ENCODE measurements at places on chromosomes 13 and 19.
A peak's percentile ranks its signal among the peaks of the same experiment; 100 is the strongest.

GRCh38 chr19:51163257-51163656 is 21.2 kb downstream of the SIGLEC7 start:
- DNase-seq = no peak

GRCh38 chr19:16446724-16447368 is 24.9 kb downstream of the EPS15L1 start:
- DNase-seq = peak; percentile 68

DNA sequence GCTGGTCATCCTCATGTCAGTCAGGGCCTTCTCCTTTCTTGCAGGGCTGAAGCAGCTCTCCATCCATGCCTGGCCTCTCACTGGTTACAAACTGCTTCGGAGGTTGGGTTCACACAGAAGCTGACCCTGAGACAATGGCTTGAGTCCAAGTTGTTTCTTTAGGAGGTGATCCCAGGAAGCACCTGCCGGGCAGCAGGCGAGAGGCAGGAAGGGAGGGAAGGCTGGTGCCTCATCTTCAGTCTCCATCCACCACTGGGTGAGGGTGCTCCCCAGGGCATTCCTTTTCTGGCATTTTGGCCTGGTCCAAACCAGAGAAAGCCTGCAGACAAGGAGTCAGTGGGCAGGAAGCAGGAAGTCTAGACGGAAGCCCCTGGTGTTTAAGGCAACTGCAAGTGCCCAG is 17.6 kb upstream of the SPATA13 start:
- DNase-seq = no peak

DNA sequence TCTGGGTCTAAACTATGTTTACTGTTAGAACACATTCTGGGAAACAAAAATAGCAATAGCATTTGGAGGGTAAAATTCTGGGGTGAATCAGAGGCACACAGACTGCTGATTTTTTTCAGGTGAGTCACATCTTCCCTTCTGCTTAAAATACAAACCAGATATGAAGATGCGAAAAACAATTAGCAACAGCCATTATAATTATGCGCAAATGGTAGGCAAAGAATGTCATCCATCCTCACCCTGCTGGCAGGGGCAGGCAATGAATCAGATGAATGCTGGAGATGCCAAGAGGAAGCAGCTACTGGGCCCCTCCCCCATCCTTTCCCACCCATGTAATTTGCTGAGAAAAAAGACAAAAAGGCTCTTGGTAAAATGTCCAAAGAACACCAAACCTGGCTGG is 282.9 kb downstream of the KLF5 start:
- no peak for DNase-seq

- DNase-seq = no peak
These were observed 183.0 kb downstream of the RFC3 start for GRCh38 chr13:34000955-34001354.

GRCh38 chr13:92379371-92379770 is 847.2 kb upstream of the GPC6 start:
- no peak for DNase-seq

GRCh38 chr13:110034031-110034549 is 247.7 kb upstream of the IRS2 start:
- DNase-seq = no peak

DNA sequence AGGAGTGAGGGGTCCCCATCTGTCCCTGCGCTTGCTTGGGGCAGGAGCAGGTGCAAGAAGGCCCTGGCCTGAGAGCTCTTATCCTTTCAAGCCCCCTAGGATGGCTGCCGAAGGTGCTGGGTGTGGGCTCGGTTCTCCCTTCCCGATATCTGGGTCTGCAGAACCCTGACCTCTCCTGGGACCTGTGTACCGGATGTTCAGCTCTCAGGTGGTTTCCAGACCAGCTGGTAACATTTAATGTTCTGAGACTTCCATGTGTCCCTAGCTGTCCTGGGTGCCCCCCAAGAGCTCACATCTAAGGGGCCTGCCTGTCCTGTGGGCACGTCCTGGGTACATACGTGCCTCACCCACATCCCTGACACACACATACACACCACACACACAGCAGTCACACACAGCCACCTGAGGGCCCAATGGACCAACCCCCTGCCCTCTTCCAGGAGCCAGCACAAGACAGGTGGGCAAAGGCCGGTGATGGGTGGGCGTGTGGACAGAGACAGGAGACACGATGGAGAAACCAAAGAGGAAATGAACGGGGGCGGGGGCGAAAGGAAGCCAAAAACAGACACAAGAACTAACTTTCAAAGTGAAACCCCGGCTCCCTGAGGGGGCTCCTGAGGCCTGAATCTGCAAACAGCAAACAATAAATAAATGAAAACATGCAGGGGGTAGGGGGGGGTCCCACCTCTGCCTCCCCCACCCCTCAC is 124.3 kb downstream of the PTPRS start:
- peak; percentile 69 for DNase-seq

DNA sequence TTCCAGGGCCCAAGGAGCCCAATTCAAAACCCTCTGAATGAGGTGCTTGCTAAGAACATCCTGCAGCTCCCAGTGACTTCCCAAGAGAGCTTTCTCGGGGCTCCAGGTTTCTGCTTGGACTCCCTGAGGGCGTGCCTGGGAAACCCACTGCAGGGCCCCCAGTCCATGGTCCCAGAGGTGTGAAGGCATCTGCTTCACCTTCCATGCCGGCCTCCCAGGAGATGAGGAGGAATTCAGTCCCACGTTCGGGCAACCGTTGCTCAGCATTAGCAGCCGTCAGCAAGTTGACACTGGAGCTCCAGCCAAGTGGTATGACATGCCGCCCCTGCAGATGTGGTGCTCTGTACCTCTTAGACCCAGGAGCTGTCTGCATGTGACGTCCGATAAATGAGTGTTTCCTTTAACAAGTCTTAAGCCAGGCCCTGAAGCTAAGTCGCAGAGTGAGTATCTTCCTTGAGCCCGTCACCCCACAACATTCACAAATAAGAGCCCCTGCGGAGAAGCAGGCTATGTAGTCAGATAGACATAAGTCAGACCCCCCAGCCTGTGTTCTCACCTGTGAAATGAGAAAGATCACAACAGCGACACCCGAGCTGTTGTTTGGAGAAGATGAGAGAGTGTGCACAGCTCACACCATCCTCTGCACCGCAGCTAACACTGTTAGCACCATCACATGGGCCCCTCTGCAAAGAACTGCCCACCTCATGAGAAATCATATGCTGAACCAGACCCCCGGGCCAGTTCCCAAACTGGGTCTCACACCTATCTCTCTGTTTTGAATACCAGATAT is 150.3 kb downstream of the KATNAL1 start:
- DNase-seq = no peak

GRCh38 chr19:38737921-38738737 is 6.1 kb downstream of the CAPN12 start:
- DNase-seq = no peak

- no peak for DNase-seq
These were observed 865.2 kb upstream of the SLC10A2 start for GRCh38 chr13:103931331-103931845.

GRCh38 chr13:27774169-27774568 is 18.1 kb upstream of the GSX1 start:
- DNase-seq = no peak

- DNase-seq = no peak
These were observed 13.9 kb downstream of the CEACAM3 start for GRCh38 chr19:41810301-41810700.

- peak; percentile 92 for DNase-seq
These were observed at the start of gene WBP4 for GRCh38 chr13:41061075-41061913. WBP4 (plus strand) TSS chr13:41061509; CDS start chr13:41061674, 165 bp downstream.

DNA sequence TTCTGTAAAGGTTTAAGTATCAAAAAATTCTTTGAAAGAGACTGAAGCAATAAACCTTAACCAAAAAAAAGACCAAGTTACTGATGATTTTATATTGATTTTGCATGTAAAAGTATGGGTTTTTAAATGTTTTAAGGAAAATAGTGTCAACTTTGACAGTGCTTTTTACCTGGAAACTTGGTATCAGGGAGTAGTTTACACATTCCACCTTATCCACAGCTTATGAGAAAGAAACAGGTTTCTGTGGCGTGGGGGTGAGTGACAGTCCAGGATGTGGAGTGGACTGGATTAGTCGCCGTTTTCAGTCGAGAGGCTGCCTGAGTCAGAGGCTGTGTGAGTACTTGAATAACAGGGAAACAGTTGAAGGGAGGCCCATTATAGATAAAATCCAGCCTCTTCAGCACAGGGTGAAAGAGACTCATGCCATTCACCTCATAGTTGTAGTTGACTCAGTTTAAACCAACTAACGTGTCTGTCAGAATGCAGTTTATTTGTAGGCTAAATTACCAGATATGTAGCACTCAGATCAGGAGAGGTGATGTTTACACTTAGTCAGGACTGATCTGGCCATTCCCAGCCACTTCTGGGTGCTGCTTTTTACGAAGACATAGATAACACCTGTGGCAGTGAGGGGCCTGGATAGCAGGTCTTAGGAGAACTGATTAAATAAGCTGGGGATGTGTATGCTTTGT is 595 bp upstream of the GPR183 start:
- DNase-seq = no peak

GRCh38 chr19:46496304-46496703 is 637 bp upstream of the PNMA8B start:
- no peak for DNase-seq

- DNase-seq = peak; percentile 44
These were observed 450.4 kb downstream of the FGF9 start for GRCh38 chr13:22121146-22121739.

DNA sequence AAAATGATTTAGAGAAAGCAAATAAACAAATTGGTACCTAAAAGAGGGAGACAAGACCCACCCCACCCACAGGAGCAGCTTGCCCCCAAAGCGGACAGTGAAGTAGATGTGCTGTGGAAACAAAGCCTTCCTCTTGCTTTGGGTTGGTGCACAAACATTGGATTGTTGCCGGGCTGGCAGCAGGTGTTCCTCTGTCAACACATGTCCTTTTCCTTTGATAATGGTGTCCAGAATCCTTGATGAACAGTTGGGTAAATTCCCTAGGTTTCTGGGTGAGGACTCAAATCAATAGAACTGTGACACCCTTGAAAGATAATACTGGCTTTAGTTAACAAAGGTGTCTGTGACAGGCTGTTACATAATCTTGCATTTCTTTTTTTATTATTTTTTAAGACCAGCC is 311.8 kb downstream of the SPRY2 start:
- no peak for DNase-seq

DNA sequence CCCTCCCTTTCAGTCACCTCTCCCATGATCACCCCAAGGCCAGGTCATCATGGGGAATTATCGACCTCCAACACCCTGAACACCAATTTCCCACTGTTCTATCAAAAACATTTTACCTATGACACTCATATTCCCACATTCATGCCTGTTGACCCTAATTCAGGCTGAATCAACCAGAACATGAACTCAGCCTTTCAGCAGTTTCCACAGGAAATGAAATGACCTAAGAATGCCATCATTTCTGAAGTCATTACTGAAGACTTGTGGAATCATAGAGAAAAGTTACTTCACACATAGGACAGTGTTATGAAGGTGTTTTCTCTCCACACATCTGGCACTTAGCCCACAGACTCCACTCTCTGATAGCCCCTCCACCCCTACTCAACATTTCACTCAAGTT is 29.9 kb upstream of the FAM124A start:
- no peak for DNase-seq

DNA sequence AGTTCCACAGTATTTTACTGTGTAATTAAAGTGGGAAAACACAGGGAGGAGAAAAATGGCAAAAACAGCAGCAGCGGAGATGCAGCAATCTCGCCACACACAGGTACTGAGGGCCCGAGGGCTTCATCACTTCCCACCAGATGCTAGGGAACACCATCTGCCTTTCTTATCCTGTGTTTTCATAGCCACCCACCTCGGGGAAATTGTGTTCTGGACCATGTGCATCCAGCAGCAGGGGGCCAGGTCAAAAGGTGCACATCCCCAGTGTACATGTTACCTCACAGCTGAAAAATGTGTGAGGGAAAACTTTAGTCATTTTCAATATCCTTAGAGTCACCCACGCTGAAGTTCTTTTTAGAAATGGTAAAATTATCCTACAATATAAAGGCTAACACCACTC is 30.2 kb downstream of the PDCD5 start:
- DNase-seq = no peak

- DNase-seq = no peak
These were observed 33.7 kb downstream of the INTS6 start for GRCh38 chr13:51419001-51419636.

DNA sequence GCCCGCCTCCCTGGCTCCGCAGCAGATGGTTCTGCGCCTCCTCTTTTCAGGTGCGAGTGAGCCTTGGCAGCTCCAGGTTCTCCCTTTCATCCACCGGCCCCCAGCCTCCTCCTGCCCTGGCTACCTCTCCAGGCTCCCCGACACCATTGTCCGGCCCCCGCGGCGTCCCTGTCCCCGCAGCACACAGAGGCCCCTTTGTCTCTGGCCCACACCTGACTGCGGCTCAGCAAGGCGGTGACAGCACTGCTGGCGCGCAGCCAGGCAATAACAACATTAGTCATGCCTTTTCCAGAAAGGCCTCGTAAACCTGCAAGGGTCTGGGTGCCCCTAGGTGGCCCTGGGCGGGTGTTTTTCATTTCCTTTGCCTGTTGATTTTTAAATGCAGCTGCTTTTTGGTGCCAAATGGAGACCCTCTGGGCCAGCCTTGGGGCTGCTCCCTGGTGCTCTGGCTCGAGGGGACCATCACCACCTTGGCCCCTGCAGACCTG is 73.2 kb upstream of the MEDAG start:
- DNase-seq = peak; percentile 36

DNA sequence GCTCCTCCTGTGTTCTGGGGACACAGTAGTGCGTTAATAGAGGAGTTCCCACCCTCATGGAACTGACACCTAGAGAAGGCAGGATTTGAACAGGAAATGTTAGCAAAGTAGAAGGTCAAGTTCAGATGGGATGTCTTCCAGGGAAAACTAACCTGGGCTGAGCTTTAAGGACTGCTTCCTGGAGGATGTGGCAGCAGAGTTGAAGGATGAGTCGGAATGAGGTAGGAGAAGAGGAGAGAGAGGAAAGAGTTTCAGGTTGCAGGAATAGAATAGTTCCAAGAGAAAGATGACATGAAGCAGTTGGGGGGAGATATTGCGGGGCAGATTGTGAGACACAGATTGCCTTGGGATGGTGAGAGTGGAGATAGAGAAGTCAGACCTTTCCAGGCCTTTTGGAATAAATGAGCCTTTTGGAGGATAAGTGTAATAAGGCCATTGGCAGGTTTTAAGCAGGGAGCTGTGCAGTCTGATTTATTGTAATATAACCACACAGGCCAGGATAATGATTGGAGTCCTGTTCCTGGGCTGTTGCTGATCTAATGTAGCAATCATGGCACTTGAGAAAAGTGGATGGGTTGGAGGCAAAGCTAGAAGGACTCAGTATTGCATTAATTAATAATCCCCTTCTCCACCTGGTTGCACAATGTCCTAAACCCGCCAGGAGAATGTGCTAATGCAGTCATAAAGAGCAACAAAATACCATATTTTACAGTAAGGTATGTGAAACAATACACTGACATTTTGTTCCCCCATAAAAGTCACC is 205.4 kb downstream of the SHISA2 start:
- no peak for DNase-seq

GRCh38 chr13:102962430-102962829 is 103.8 kb downstream of the SLC10A2 start:
- no peak for DNase-seq

GRCh38 chr13:24906268-24906667 is 142.3 kb downstream of the RNF17 start:
- DNase-seq = no peak

Measured in GM10248 (cell line).